ENCODE measurements at places on chromosomes 2 and 18.

GRCh38 chr2:106157416-106157815 is 36.7 kb downstream of the UXS1 start:
- DNase-seq, result no peak

DNA sequence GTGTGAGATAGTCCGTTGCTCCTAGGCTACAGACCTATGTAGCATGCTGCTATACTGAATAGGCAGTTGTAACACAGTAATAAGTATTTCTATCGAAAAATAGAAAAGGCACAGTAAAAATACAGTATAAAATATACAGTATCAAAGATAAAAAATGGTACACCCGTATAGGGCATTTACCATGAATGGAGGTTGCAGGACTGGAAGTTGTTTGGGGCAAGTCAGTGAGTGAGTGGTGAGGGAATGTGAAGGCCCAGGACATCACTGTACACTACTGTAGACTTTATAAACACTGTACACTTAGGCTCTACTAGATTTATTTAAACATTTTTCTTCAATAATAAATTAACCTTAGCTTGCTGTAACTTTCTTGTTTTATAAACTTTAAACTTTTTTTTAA is 3.5 kb downstream of the MAP3K20 start:
- DNase-seq, result no peak

DNA sequence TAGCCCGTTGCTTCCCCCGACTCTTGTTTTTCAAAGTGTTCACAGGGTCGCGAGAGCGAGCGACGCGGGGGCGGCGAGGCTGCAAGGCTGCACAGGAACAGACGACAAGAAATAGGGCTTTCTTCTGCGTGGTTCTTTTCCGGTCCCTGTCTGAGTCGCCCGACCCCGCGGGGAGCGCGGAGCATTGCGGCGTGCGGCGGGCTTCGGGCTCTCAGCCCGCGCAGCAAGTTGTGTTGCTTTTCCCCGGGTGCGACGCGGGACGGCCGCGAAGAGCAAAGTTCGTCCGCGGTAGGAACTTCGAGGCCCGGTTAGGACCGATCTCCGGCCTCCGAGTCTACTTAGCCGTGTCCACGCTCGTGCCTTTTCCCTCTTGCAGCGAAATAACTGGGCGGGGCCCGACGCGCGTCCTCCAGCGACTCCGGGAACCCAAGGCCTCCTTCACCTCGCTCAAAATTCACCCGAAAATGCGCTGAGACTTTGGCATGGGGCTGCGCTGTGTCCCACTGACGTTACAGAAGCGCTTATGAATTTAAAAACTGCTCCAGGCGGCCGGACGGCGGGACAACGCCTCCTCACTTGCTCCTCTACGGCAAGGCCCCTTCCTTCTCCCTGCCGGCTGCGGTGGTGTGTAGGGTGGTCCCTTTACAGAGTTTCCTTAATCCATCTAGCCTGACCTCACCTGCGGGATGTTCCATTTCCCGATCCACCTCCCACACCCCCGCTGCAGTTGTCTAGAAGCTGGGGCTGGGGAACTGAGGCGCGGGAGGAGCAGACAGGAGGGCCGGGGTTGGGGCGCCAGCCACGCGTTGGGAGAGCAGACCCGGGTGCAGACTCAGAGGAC is 1.5 kb upstream of the BCL2L11 start:
- DNase-seq, result no peak

GRCh38 chr18:59516356-59517155 is 157.5 kb upstream of the LMAN1 start:
- DNase-seq, result no peak

GRCh38 chr2:164717000-164717803 is 95.9 kb upstream of the GRB14 start:
- DNase-seq, result no peak

DNA sequence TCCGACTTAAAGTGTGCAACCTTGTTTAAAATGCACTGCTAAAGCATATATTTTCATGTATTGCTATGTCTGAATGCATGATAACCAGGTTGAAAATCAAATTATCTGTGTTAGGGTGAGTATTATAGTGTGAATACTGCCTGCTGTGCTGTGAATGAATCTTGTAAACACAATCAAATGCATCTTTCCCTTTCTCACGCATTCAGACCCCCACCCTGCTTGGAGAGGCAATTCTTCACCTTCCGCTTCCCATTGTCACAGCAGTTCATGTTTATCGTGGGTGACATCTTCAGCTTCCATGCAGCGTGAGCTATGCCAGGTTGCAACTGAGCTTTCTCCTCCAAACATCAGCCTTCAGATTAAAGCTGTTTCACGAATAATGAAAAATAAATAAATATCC is 418.0 kb downstream of the MEIS1 start:
- no peak for DNase-seq

GRCh38 chr2:25044011-25044410 is 2.1 kb downstream of the EFR3B start:
- DNase-seq, result no peak

DNA sequence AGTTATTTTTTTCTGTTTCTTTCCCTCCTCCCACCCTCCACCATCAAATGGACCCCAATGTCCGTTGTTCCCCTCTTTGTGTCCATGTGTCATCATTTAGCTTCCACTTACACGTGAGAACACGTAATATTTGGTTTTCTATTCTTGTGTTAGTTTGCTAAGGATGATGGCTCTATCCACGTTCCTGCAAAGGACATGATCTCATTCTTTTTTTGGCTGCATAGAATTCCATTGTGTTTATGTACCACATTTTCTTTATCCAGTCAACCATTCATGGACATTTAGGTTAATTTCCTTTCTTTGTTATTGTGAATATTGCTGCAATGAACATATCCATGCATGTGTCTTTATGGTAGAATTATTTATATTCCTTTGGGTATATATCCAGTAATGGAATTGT is 91.3 kb upstream of the TNP1 start:
- DNase-seq, result no peak

- no peak for DNase-seq
Measured at GRCh38 chr2:164008752-164009151, 272.9 kb upstream of the FIGN start.

DNA sequence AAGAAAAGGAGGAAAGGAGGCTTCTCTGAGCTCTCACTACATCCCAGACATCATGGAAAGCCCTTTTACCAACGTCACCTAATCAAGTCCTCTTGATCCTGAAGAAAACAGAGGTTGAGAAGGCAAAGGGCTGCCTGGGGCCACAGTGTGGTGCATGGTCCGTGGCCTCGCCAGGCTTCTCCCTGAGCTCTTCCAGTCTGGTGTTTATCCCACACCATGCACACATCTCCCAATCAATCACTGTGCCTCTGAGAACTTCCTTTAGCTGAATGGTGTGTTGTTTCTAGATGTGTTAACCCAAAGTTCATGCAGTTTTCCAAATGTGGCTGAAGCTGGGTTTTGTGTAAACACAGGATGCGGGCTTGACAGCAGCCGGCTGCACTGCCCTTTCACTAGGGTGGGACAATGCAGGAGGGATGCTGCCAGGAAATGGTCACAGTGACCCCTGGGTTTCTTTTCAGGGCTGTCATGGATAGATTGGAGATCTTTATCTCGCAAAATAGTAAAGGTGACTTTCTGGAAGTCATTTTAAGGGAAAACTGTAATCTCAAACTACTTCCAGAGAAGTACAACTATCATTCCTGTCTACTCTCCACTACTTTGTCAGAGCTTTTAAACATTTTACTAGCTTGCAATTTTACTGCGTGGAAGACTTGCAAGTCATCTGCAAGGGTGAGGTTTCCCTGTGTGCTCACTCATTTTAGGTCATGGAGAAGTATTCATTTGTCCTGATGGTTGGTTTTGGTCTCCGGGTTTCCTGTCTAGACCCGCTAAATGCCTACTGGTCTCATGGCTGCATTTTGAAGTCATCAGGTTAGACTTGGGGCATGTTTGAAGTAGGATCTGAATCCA is 54.6 kb downstream of the IL1R2 start:
- DNase-seq, result no peak

DNA sequence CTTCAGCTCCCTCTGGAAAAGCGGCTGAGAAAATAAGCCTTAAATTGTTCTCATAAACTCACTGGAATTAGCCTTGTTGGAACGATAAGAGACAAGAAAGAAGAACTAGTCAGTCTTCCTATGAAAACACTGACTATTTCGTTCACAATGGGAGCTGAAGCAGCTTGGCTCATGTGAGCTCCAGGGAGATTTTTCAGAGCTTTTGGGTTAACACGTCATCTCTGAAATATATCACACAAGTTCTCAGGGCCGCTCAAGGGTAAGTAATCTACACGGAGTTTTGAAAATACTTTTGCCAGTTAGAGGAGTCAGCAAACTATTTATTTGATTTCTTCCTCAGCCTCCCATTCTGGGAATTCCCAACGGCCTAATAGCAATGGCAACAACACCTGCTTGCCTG is 316.2 kb upstream of the MGAT5 start:
- DNase-seq, result no peak

- no peak for DNase-seq
Measured at GRCh38 chr2:71154798-71155197, 24.4 kb downstream of the MPHOSPH10 start.

DNA sequence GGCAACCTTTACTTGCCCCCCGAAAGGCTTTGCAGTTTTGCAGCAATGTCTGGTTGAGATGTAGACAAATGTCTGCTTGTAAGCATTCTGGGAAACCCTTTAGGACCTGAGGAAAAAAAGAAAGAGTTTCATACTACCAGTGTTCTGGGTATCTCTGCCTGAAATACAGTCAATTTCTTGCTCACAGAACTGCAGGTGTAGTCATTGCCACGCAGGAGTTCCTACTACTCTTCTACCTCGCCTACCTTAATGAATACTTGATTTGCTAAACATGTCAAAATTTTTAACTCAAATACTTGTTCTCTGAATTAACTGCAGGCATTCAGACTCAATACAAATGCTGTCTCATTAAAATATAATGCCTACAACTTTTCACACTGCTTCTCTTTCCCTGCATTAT is 56.4 kb downstream of the GCA start:
- DNase-seq, result no peak

DNA sequence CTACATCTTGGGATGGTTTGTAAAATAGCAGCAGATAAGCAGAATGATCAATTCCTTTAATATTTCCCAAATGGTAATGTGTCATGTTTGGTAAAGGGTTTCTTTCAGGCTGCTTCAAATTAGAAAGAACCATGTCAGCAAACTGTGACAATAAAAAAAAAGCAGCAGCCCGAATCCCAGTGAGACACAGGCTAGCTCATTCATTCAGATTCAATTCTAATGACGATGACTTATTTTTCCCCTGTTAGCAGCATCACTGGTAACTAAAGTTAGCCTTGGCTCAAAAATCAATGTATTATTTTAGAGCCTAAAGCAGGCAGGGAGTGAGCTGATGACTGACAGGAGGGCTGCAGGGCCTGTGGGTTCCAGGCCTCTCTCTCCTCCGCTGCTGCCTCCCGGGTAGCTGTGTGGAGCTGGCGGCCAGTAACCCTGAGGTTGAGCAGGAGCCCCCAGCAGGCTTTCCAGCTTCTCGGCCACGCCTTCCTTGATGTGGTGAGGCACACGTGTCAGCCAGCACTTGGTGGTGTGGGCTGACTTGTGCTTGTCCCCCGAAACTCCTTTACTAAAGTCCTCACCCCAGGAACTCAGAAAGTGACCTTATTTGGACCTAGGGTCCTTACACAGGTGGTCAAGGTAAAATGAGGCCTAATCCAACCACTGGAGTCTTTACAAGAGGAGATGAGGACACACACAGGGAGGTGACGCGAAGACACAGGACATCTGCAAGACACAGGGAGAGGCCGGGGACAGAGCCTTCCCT is 120.5 kb upstream of the HS6ST1 start:
- DNase-seq, result no peak

DNA sequence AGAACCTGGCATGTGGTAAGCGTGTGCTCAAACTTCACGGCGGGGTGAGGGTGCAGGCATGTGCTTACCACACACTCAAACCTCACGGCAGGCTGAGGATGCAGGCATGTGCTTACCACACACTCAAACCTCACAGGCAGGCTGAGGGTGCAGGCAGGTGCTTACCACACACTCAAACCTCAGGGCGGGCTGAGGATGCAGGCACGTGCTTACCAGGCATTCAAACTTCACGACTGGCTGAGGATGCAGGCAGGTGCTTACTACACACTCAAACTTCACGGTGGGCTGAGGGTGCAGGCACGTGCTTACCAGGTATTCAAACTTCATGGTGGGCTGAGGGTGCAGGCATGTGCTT is 105.0 kb upstream of the ALKAL2 start:
- DNase-seq, result no peak

DNA sequence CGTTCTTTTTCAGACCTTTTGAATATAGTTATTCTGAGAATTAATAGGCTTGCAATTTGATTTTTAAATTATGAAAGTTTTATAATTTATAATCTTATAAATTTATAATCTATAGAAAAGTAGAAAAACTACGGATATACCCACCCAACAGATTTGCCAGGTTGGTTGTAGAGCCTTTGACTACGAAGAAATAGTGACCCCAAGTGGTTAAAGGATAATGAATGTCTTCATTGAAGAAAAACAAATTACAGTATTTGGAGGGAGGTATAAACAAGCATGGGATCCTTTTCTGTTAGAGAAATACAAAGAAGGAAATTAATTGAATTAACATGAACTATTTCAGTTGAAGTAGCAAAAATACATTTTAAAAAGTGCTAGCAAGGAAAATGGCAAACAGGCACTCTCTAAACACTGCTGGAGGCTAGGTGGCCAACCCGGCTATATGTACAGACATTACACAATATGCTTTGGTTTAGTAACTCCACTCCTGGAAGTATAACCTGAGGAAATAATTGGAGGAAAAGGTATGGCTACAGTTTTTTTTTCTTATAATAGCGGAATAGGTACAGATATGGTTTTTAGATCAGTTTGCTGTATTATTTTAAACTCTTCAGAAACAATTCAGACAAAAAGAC is 110.9 kb downstream of the MIB1 start:
- no peak for DNase-seq

DNA sequence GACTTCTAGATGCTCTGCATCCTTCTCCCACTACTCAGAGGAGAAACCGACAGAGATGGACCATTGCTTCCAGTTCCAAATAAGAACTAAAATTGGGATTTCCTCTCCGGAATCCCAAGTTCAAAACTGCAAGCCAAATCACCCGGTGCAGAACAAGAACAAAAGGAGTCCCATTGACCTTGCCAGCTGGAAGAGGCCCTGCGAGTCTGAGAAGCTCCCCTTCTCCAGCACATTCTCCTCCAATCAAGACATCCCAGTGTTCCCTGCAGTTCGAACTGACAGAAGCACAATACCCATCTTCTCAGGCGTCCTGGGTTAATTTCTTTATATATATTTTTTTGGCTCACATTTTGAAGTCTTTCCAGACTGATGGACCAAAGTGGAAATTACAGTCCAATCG is 195.3 kb upstream of the MEIS1 start:
- no peak for DNase-seq

DNA sequence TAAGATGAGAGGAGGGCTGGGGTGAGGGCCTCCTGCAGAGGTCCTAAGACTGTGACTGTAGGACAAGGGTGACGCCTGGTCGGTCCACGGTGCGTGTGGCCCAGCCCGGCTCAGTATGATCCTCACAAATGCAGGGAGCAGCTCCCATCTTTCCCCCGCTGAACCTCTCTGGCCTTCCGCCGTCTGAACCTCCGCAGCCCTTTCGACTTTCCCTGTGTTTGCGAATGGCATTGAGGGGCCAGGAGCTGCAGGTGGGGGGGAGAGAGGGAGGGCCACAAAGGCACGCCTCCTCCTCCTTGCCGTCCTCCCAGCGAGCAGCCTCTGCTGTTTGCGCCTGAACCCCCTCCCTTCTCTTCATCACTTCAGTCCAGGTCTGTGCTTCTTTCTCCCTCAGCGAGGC is 68.6 kb upstream of the PXDN start:
- no peak for DNase-seq
